Purkinje cell (primary cell): ENCODE measurements at places on chromosomes 2 and 18. TPM values are rescaled to one million over a fixed set of nuclear protein-coding genes. Genes with fewer than 3 reads are reported as not detected.

Gene SERPINB12
- polyA plus RNA-seq: not detected in 2 replicates

Gene ERFE
- 3.7 TPM in 1 of 2 replicates, not detected in the other for polyA plus RNA-seq

Gene LRATD1
- polyA plus RNA-seq: 1.2 and 6.2 TPM in 2 replicates

Gene IL1RL1
- not detected in 2 replicates for polyA plus RNA-seq

Gene SLC38A11
- polyA plus RNA-seq: 1.0 TPM in 1 of 2 replicates, not detected in the other

Gene CFAP65
- 2.5 TPM in 1 of 2 replicates, not detected in the other for polyA plus RNA-seq

Gene PMAIP1
- polyA plus RNA-seq: not detected in 2 replicates

Gene DLX1
- polyA plus RNA-seq: not detected in 2 replicates

Gene COL6A3
- 0.03 TPM in 1 of 2 replicates, not detected in the other for polyA plus RNA-seq

Gene PXDN
- polyA plus RNA-seq: 0.31 and 2.0 TPM in 2 replicates

Gene DUSP2
- 2.7 TPM in 1 of 2 replicates, not detected in the other for polyA plus RNA-seq

Gene PCARE
- 0.22 TPM in 1 of 2 replicates, not detected in the other for polyA plus RNA-seq

Gene CCDC121
- 2.7 and 3.4 TPM in 2 replicates for polyA plus RNA-seq

Gene ADAM23
- 74.9 and 105 TPM in 2 replicates for polyA plus RNA-seq

Gene TUBB8B
- not detected in 2 replicates for polyA plus RNA-seq

Gene LCT
- not detected in 2 replicates for polyA plus RNA-seq

Gene GCG
- not detected in 2 replicates for polyA plus RNA-seq

Gene OSR1
- polyA plus RNA-seq: not detected in 2 replicates

Gene NDUFAF7
- 14.7 and 22.3 TPM in 2 replicates for polyA plus RNA-seq

Gene UGT1A1
- not detected in 2 replicates for polyA plus RNA-seq

Gene SLC39A6
- 72.4 and 75.3 TPM in 2 replicates for polyA plus RNA-seq

Gene KDSR
- polyA plus RNA-seq: 56.2 and 84.2 TPM in 2 replicates

Gene PROKR1
- polyA plus RNA-seq: not detected in 2 replicates
